ENCODE measurements at places on chromosomes 6 and 20.

GRCh38 chr20:62832951-62833391, 16.1 kb downstream of the COL9A3 start:
- no peak for DNase-seq

DNA sequence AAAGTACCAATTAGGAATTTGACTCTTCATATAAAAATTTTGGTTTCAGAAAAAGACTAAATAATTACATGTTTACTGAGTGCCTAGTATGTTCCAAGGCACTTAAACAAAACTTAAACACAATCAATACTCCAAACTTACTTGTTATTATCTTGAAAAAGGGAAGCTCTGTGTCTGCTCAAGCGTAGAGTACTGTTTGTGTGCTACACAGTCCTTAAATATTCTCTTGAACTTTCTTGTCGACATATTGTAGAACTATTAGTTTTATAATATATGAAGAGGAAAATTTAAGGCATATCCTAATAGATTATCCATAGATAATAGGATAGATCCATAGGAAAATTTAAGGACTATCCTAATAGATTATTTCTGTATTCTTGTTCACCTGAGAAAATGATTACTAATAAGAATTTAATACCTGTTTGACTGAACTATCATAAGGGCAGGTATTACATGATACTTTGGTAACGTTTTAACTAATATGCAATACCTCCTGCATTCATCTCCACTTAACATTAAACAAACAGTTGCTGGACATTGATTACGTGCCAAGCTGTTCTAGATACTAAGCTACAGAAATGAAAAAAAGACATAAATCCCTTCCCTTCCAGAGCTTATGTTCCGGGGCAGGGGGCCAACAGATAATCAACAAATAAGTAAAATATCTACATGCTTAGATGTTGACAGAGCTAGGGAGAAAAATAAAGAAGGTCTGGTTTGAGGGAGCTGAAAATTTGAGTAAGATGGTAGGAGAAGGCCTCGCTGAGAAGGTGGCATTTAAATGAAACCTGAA, 115.2 kb upstream of the BCLAF1 start:
- no peak for DNase-seq

- DNase-seq = no peak
These were observed 3.5 kb downstream of the MCUR1 start for GRCh38 chr6:13810688-13811446.

DNA sequence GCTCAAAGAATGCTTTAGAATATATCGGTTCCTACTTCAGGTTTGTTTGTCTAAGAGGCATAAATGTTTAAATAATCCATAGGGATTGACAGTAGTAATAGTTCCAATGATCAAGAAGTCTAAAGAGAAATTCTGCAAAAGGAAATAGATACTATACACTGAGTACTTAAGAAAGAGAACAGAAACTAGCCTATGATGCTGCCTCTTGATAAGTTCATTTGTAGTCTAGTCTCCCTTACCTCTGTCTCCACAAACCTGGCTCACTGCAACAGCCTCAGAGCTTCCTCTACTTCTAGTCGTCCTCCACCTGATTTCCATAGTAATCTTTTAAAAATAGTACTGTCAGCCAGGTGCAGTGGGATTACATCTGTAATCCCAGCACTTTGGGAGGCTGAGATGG, 511.8 kb downstream of the LMBRD1 start:
- DNase-seq = no peak

DNA sequence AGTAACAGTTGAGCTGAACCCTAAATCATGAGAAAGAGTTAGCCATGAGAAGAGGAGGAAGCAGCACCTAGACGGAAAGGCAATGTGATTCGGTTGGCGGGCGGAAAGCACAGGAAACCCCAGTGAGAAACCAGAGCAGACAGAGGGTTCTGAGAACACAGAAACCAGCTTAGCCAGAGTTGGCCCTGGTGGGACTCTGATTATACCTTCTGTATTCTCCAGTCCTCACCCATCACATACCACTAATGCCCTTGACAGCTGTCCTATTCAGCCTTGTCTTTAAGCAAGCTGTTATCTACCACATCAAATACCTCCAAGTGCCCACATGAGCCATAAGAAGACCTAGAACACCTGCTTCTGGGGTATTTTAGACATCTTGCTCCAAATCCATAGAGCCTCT, 58.9 kb upstream of the LRRC1 start:
- no peak for DNase-seq

GRCh38 chr6:125924169-125924568, 32.4 kb upstream of the HINT3 start:
- no peak for DNase-seq
